ENCODE measurements at places on chromosomes 12 and 14.

DNA sequence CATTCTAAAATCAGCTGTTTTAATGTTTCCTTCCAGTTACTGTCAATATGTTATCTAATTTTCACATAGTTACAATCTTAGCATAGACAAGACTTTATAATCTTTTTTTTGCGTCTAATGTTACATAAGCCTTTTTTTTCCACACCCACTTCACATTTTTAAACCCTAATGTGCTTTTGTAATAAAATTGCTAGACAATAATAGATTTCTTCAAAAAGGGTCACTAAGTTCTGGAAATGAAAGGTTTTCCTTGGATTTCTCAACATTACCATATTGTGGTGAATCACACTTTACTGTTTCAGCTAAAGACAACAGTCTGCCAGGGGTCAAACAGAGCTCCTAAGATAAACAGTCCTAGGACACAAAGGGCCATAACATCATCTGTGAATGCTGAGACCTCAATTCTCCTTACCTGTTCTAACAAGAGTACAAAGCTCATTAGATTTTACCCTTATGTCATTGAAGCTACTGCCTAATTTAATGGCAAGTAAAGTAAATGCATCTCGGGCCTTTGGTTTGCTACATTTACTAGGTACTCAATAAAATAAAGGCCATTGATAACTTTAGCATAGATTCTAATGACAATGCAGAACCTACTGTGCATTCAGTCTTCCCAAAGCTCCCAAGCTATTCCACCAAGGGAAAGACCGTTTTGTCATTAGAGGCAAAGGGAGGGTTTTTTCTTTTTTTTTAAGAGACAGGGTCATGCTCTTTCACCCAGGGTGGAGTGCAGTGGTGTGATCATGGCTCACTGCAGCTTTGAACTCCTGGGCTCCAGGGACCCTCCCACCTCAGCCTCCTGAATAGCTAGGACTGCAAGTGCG lies 111.2 kb upstream of the SLC38A2 start:
- peak; percentile 59 for DNase-seq

DNA sequence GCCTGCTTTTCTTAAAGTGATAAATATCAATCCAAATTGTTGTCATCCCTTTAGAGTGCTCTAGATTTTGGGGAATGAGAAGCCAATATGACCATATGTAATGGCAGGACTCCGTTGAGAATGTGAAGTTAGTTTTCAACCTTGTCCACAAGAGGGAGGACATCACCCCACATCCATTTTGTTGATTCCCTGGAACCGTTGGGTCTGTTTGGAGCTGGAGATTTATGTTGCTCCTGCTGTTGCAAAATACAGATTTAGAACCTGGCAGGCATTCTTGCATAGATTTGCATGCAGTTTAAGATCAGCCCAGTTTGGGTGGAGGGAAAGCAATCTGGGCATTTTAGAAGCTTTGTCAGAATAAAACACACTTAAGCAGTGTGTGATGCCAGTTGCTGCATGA lies 620.1 kb downstream of the NRXN3 start:
- no peak for DNase-seq

DNA sequence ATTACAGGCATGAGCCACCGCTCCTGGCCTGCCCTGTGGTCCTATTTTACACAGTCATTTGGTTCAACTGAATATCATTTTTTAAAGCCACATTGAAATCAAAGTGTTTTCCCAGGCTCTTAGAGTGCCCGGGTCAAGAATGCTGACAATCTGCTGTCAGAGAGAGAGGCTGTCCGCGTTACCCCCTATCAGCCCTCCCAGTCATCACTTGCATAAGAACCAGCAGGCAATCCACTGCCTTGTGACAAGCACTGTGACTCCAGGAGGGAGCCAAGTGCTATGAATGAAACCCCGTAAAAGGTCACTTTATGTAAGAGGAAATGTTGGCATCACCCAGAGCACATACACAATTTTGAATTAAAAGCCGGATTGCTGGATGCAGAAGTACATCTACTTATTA lies 13.5 kb downstream of the PHLDA1 start:
- DNase-seq = no peak

- DNase-seq = peak; percentile 75
These were observed 910.4 kb downstream of the VRK1 start for GRCh38 chr14:97707603-97708002.

DNA sequence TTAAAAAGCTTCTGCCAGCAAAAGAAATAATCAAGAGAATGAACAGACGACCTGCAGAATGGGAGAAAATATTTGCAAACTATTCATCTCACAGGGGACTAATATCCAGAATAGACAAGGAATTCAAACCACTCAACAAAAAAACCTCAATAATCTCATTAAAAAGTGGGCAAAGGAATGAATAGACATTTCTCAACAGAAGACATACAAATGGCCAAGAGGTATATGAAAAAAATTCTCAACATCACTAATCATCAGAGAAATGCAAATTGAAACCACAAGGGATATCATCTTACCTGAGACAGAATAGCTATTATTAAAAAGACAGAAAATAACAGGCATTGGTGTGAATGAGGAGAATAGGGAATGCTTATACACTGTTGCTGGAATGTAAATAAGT lies 270.0 kb downstream of the DACT1 start:
- DNase-seq = no peak

DNA sequence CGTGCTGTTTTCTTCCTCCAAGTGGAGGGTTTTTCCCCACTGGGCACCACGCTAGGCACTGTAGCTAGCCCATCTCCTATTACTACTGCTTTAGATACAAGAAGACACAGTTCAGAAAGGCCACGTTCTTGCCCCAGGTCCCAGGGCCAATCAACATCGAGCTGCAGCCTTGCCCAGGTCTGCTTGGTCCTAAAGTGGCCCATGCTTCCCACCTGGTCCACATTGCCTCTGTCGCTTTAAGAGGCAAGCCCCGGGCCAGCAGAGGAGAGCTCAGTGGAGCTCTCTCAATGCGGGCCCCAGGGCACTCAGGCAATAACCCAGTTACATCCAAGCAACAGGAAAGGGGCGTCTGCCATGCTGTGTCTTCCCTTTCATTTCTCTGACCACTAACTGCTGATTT lies 148.1 kb downstream of the CALM1 start:
- no peak for DNase-seq

DNA sequence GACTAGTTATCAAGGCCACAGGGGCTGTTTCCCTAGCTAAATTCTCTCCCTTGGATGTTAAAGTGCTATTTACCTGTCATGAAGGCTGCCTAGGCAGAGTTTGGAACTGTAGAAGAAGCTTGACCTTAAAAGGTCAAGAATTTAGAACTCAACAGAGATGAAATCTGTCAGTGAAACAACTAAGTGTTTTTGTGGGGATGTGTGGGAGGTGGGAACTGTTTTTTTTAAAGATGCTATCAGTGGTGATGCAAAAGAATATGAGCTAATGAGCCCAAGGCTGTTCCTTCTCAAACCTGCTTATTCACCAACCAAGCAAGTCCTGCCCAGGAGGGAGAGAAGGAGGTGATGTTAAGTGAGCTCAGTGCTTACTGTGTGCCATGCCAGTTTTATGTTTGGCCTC lies 40.8 kb upstream of the POC1B start:
- DNase-seq = no peak

GRCh38 chr12:114625294-114625851 lies 58.6 kb downstream of the TBX3 start:
- peak; percentile 58 for DNase-seq

GRCh38 chr12:57233357-57234232 lies 4.1 kb downstream of the SHMT2 start:
- DNase-seq = no peak

DNA sequence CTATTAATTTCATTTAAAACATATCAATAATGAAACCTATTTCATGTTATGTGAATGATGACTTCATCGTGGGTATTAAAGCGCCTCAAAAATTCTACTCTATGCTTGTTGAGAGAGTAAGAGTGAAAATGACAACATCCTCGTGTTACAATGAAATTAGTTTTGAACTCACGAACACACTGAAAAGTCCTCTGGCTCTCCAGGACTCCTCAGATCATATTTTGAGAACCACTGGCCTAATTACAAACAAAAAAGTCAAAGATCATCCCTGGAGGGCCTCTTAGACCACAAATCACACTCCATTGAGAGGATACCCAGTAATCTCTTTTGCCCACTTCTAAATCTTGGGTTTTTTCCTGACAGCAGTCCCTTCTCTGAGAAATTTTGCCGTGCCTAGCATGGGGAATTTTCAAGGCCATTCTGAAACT lies 19.1 kb downstream of the DAAM1 start:
- no peak for DNase-seq

DNA sequence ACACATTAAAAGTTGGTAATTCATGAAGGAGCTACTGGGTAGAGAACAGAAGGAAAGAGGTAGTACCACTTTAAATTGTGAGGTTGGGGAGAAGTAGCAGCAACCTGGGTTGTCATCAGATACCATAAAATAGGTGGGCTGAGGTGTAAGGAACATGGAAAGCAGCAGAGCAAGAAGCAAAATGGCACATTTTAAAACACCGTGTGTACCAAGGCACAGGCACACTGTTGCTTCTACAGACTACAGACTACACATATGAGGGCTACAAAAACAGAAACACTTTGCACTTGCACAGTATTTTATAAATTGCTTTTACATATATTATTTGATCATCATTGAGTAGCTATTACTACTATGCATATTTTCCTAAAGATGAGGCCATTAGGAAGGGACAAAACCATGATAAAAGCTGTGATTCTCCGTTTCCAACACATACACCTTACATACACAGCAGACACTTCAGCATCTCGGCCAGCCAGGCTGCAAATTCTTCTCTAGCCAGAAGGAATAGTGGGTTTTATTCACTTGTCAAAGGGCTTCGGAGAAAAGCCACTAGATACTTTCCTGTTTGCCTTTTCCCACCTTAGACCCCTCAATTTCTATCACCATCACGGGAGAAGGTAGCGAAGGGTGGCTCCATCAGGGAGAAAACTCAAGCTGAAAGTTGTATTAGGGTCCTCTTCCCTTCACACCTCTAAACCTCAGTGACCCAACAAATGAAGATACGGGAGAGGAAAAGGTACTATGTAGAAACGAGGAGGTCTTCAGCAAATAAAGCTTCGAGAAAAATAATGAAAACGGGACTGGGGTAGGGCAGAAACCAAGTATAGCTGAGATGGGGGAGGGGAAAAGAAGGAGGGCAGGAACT lies 1.6 kb downstream of the PYM1 start:
- DNase-seq = no peak

Measured in common myeloid progenitor, CD34-positive (primary cell).